ENCODE measurements at places on chromosomes 13 and 19. TPM values are rescaled to one million over a fixed set of nuclear protein-coding genes. Genes with fewer than 3 reads are reported as not detected.

- H3K4me3 ChIP-seq = no peak overlapping the region
- H3K27me3 ChIP-seq = no peaks in the 10 kb centered on the region
- no peaks in the 10 kb centered on the region for H3K36me3 ChIP-seq
Observed at GRCh38 chr13:66343224-66343828, 886.8 kb downstream of the PCDH9 start.

- peaks cover 13% of the 10 kb centered on the region for H3K36me3 ChIP-seq
- peak overlapping the region; percentile 99 for H3K27ac ChIP-seq
- no peaks in the 10 kb centered on the region for H3K27me3 ChIP-seq
- H3K4me1 ChIP-seq = peaks cover 44% of the 10 kb centered on the region
Observed at GRCh38 chr19:1252821-1253513, 4.6 kb downstream of the MIDN start.

DNA sequence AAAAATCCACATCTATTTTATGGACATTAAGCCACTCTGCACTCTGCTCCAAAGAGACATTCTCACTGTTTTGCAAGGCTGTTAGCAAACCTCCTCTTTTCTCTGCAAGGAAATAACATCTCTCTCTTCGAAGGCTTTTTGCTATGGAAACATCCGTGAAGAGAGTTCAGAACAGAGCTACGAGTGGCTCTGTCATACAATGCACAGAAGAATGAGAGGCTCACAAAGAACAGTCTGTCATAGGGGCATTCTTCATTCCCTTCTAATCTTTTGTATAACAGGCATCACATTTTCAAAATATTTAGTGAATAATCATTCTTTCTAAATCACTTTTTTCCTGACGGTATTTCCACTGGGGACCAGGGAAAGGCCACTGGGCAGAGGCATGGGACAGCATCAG, 346.1 kb downstream of the IRS2 start:
- no peak overlapping the region for H3K27ac ChIP-seq
- no peaks in the 10 kb centered on the region for H3K36me3 ChIP-seq
- DNase-seq = no peak
- H3K27me3 ChIP-seq = no peaks in the 10 kb centered on the region
- H3K4me3 ChIP-seq = no peak overlapping the region

CYP4F2 gene
- not detected for total RNA-seq

BSPH1 gene
- not detected for total RNA-seq

CEACAM16 gene
- not detected for total RNA-seq

EXOC3L2 gene
- 0.62 TPM for total RNA-seq

FCGBP gene
- total RNA-seq = 8.6 TPM
